ENCODE measurements at places on chromosomes 4 and X.

- DNase-seq: peak; percentile 86
Measured at GRCh38 chr4:105471566-105472176, 2.2 kb downstream of the PPA2 start.

- DNase-seq: no peak
Measured at GRCh38 chr4:177080388-177080787, 229.3 kb upstream of the NEIL3 start.

GRCh38 chrX:65601126-65601525 is 66.3 kb upstream of the MSN start:
- no peak for DNase-seq

DNA sequence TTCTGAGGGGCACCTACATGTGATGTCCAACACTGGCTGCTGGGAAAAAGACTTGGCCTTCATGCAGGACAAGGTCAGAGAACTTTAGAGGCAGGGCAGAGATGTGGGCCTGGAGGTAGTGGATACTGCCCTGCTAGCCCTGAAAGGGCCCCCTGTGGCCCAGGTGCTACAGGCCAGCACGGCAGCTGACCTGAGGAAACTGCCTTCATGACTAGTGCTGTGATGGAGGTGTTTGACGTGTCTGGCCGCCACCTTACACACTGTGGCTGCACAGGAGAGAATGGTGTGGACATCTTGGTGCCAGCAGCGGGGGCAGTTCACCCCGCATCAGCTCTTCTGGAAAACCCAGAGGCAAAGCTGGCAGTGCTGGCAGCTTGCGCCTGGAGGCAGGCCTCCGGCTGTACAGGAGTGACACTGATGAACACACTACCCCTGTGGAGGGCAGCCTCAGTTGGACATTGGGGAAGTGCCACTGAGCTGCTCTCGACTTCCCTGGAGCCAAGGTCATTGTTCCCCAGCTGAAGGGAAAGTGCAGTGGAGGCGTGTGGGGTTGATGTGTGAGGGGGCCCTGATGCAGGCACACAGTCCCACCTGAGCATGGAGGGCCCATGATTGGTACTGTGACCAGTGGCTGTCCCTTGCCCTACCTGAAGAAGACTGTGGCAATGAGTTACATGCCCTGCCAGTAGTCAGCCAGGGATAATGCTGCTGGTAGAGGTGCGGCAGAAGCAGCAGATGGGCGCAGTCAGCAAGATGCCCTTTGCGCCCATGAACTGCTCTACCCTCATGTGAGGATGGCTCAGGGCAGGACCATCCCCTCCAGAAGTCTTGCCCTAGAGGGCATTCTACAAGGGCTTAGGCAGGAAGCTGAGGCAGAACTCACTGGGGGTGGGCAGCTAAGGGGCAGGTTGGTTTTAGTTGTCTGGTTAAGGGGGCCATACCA is 36.9 kb downstream of the COQ2 start:
- DNase-seq: no peak

GRCh38 chr4:87819281-87819919 is 13.4 kb upstream of the MEPE start:
- no peak for DNase-seq

GRCh38 chr4:25350561-25350960 is 26.5 kb upstream of the ANAPC4 start:
- no peak for DNase-seq

DNA sequence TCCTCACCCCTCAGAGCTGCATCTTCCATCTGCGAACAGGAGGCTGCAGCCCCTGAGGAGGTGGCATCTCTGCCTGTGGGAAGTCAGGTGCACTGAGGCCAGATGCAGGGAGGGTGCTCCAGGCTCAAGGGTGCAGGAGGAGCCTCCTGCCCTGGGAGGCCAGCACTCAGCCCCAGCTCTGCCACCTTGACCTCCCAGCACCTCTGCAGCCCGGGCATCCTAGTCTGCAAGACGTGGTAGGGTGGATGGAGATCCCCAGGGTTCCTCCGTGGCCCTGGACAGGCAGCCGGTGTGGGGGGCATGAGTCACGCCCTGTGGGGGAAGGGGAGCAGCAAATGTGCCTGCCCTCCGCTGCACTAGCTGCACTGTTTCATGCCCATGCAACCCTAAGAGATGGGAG is 64.7 kb downstream of the TRMT44 start:
- no peak for DNase-seq
